ENCODE measurements at places on chromosomes 12 and 14. TPM values are rescaled to one million over a fixed set of nuclear protein-coding genes. Genes with fewer than 3 reads are reported as not detected.

CD69 gene
- polyA plus RNA-seq = 222 TPM

CACNA1C gene
- 0.71 TPM for polyA plus RNA-seq

ITGA5 gene
- polyA plus RNA-seq = 25.0 TPM

GRCh38 chr12:101501410-101501995 lies 26.4 kb downstream of the SPIC start:
- DNase-seq = no peak

DNA sequence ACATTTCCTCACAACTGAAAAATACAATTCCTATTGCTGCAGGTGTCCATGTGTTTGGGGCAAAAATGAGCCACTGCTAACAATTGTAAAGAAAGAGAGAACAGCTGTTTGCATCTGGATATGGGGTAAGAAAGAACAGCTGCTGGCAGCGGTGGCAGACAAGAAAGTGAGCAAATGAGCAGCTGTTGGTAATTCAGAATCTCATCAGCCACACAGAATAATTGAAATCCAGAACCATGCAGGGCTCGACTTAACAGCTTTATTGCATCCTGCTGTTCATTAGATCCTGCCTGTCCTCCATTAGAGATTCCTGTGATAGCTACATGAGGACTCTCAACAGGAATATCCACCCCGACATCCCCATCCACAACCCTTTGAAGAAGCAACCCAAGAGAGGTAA lies 62.5 kb upstream of the TSPAN8 start:
- DNase-seq = no peak

DNA sequence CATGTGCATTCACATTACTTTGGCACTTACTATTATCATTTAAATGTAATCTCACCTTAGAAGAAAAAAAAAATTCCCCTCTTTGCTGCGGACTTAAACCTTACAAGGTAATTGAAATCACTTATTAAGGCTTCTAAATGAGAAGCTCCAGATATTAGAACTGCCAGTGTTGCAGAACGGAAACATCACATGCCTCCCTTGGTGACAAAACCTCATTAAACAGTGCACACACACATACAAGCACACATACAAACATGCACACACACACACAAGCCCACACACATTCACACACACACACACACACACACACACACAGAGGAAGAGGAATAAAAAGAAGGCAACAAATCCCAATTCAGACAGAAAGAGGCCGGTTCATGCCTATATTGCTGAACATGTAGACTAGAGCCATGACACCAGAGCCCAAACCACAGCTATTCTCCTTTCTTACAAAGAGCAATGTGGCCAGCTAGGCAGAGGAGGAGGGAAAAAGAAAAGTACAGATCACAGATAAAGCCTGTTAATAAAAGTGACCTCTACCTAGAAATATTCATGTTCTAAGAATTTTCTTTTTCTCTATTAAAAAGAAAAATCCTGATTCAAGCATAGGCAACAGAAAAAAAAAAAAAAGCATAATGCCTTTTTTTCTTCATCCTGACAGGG lies 405.2 kb upstream of the FLRT2 start:
- DNase-seq = no peak

GRCh38 chr12:57477710-57478681 lies 1.7 kb downstream of the ARHGAP9 start:
- DNase-seq = no peak

DNA sequence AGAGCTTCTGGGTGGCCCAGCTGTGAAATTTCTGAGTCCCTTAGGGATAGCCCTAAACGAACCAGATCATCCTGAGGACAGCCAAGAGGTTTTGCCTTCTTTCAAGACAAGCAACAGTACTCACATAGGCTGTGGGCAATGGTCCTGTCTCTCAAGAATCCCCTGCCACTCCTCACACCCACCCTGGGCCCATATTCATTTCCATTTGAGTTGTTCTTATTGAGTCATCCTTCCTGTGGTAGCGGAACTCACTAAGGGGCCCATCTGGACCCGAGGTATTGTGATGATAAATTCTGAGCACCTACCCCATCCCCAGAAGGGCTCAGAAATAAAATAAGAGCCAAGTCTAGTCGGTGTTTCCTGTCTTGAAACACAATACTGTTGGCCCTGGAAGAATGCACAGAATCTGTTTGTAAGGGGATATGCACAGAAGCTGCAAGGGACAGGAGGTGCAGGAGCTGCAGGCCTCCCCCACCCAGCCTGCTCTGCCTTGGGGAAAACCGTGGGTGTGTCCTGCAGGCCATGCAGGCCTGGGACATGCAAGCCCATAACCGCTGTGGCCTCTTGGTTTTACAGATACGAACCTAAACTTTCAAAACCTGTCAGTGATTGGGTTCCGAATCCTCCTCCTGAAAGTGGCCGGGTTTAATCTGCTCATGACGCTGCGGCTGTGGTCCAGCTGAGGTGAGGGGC lies 38.9 kb downstream of the DAD1 start:
- no peak for DNase-seq

KRT85 gene
- 0.59 TPM for polyA plus RNA-seq

RILPL1 gene
- polyA plus RNA-seq = 11.8 TPM

DNA sequence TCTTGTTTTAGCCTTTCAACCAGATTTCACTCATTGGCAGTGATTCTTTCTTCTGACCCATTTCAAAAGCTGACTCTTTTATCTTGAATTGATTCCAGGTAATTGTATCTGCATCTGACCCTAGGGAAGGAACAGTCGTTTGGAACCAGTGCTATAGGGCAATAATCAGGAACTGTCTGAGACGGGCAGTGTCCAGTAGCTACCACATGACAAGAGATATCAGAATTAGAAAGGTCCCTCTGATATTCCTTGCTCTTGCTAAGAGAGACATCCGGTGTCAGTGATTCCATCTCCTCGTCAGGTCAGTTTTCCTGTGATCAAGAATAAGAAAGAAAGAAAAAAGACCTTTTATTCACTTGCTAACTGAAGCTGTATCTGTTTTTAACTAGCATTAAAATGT lies 47.8 kb upstream of the PDE3A start:
- DNase-seq = no peak

DNA sequence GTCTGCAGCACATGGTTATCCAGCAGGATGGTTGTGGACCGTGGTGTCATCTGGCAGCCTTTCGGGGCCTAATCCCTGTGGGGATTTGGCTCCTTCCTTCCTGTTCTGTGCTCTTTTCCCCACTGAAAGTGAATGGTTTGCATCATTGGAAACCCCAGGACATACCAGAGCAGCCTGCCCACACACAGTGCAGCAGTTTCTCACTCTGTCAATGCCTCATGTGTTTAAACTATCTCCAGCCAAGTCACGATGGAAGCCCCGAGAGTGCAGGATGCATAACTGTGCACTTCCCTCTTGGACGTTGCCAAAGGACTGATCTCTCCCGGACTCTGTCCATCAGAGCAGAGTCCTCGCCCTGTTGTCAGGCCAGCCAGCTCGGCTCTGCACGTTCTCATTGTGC lies 29.0 kb upstream of the AMN start:
- no peak for DNase-seq

- DNase-seq = no peak
These were observed 39.8 kb downstream of the LIMA1 start for GRCh38 chr12:50243507-50243906.

GARIN6 gene
- 0.02 TPM for polyA plus RNA-seq

DNA sequence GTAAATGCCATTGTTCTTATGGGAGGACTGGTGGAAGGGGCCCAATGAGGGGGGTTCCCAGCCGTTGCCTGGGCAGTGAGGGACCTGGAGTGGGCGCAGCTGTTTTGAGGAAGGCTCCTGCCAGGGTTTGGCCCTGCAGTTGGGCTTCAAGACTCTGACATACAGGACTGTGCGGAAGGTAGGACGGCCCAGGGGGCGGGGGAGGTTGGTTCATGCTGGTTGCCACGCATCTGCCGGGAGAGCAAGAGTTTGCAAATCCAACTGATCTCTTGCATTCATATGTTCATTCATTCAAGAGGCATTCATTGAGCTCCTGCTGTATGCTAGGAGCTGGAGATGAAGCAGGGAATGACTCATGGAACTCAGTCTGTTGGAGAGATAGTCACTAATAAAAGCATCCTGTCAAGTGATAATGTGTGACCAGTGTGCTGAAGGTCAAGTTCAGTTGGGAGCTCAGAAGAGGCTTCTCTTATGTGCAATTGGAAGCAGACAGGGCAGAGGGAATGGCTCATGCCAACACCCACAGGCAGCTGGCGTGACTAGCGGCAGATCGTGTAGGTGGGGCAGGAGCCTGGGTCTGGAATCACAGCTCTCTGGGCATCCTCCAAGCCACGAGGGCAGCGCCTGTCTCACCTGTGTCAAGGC lies 7.8 kb downstream of the SH2B3 start:
- no peak for DNase-seq

- DNase-seq = peak; percentile 49
These were observed 223.9 kb downstream of the PTPRO start for GRCh38 chr12:15546102-15546701.

DNA sequence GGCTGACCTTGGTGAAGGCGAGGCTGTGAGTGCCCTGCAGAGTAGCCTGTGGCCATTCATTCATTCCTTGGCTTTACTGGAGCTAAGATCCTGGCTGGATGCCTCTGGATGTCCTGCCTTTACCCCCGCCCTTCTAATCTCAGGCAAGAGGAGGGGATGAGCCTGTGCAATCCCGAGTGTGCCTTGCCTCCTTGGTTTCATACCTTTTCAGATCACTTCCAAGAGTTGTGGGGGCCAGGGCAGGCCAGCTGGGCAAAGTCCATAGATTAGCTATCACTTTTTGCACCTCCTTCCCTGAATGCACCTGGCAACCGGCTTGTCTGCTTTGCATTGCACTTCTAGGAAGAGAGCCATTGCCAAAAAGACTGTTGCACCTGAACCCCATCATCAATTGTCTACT lies 1.5 kb downstream of the VRTN start:
- DNase-seq = no peak

TGM1 gene
- polyA plus RNA-seq = 41.0 TPM

FSCB gene
- not detected for polyA plus RNA-seq

- DNase-seq = no peak
These were observed 13.9 kb downstream of the CAPZA3 start for GRCh38 chr12:18751866-18752265.

- DNase-seq = no peak
These were observed 62.1 kb downstream of the ADGRD1 start for GRCh38 chr12:131015581-131016337.

DNA sequence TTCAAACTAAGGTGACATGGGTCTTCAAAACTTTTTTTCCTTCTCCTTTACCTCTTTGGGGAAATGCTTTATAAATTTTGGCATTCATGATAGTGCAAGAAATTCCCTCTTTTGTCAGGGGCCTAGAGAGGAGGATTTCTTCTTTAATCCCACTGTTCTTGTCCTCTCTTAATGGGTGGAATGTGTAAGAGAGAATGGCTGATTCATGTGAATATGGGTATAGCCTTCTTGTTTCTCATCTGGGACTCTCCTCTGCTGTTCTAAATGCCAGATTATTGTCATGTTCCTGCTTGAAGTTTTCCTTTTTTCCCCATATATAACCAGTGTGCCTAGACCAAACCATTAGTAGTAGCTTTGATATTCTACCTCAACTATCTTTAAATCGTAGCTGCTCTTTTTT lies 46.7 kb downstream of the SLC38A4 start:
- no peak for DNase-seq

DNA sequence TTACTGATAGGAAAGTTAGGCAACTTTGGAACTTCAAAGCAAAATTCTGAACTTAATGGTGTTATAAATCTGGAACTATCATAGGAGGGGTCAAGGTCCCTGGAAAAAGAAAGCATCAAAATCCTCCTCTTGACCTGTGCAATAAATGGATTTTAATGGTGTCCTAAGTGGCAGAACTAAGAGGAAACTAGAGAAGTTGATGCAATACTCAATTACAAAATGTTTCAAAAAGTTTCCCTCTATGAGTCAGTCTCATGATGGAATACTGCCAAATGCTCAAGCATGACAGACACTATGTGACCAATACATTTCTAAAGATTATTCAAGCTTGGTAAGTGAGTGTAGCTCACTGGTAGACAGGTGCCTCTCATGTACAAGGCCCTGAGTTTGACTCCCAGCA lies 47.7 kb upstream of the ERGIC2 start:
- DNase-seq = no peak

DNA sequence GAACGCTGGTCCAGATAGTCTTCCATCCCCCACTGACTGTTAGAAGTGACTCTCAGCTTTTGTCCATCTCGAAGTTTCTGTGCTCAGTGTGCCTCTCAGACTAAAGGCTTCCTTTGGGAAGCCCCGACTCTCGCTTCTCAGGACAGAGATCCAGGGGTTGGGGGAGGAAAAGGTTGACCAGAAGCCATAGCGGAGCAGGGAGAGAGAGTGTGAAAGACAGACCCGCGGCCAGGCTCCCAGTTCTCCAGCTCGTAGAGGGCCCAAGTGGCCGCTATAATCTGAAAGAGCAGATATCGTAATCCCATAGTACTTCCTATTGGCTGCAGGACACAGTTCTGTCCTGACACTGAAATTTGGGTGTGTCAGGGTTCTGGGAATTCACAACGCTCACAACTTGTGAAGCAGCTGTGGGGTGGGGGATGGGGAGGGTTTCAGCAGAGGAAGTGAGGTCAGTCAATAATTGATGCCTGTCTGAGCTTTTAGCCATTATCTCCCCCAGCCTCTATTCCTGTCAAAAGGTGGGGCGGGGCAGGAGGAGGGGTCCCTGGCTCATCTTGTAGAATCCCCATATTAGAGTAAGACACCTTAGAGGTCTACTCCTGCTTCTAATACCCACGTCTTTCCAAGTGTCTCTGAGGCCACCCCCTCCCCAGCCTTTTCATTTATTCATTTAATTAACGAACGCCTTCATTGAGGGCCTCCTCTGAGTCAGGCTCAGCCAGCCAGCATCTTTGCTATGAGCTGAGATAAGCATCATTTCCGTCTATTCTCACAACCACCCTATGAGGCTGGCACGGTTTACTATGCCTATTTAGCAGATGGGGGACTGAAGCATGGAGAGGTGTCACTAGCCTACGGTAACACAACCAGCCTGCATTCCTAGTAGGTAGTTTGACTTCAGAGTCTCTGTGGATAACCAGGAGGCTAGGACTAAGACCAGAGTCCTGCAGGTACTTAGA lies 1.6 kb upstream of the ACVRL1 start:
- DNase-seq = no peak

DNA sequence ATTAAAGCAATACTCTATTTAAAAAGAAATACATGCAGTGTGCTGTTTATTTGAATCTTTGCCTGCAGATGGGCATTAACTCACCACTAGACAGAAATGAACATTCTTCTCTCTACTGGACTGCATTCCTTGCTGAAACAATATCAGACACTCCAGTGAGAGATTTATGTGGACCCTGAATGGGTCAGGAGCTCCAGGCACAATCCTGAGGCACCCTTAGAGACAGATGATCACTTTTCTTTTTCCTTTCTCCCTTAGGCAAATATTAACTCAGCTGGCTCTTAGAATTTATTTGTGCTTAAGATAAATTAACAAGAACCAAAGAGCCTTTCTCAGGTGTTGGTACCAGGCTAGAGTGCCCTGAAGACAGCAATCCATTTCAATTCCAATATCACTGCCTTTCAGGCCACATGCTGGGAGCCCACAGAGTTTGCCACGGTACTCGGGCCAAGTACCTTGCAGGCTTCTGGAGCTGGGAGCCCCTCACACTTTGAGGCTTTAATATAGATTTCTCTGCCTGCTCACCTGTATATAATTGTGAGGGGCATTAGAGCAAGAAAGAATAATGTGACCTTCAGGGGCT lies 173.0 kb downstream of the EMP1 start:
- DNase-seq = no peak

Measured in thymus (tissue), 14 donors.